Stimulated activated CD8-positive, alpha-beta memory T cell treated with anti-CD3 and anti-CD28 coated beads, Interleukin-4, amount 100 ng/mL, for 24 hours (primary cell): ENCODE measurements at places on chromosomes 16 and 17.

GRCh38 chr17:47279062-47279801, 25.6 kb downstream of the ITGB3 start:
- no peak for DNase-seq

DNA sequence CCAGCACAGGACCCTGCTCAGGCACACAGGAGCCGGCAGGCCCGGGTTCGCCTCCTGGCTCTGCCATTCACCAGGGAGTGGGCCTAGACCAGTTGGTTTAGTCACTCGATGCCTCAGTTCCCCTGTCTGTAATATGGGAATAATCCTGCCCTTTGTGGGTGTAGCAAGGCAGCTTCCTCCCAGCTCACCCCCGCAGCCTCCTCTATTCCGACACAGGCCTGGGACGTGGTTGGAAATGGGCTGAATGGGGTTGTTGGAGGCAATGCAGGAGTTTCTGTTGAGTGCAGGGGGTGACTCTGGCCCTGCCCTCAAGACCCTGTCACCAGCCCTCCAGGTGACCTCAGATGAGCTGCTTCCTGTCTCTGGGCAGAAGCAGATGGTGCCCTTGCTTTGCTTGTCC, 19.8 kb downstream of the SLC5A10 start:
- DNase-seq = no peak

DNA sequence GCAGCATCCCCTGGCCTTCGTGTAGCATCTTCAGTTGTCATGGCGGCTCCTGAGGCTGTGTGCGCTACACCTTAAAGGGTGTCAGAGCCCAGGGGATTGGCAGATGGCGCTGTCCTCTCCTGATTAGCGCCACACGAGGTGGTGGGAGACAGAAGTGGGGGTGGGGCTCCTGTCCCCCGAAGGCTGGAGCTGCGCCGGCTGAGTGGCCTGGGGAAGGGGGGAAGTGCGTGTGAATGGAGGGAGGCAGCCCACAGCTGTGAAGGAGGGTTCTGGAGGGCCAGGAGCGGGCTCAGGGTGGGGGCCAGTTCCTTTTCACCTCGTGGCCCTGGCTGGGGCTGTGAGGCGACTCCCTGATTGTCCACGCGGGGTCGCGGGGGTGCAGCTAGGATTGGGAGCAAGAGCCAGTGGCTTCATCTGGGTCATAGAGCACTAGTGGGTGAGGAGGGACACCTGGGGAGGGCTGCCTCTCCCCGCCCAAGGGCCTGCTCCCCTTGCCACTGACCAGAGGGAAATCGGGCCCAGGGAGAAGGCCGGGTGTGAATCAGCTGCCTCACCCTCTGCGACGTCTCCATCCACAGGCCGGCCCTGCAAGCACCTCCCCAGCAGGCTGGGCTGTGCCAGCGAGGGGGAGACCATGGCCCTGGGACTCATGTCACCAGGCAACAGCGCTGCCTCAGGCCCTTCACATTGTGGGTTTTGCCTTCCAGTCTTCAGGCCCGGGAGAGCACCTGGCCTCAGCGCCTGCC, 14.1 kb downstream of the BAHCC1 start:
- no peak for DNase-seq

GRCh38 chr16:68084504-68085258, 489 bp upstream of the NFATC3 start:
- DNase-seq = peak; percentile 86

GRCh38 chr17:69818467-69818866, 256.6 kb upstream of the KCNJ16 start:
- DNase-seq = no peak

DNA sequence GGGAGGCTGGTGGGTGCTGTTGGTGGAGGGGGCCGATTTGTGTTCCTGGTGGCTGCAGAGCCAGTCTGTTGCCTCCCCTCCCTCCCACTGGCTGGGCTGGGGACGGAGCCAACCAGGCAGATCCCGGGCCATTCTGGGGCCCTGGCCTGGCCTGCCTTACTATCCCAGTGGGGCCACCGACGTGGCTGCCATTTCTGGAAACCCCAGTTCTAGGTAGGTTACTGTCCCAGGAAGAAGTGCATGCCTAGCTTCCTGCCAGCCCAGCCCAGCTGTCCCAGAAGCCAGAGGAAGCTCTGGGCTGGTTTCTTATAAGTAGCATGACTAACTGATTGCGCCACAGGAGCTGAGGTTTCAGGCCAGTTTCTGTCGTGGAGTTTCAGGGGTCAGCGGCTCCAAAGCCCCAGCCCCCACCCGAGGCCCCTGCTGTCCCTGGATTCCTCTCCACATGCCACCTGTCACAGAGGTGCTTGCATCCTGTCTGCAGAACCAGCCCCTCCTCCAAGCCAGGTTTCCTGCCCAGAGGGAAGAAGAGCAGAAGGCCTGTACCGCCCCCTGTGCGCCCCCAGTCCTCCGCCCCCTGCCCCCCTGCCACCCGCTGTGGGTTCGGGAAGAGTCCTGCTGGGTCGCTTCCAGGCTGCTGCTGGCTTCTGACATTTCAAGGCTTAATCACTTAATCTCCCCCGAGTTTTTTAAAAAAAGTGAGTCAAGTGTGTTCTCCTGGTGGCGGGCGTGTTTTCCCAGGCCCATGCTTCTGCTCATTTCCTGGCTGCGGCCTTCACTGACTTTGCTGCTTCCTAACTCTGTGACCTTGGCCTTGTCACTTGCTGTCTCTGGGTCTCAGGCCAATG, 13.2 kb downstream of the IL4R start:
- DNase-seq = peak; percentile 6
